GM04504 (cell line): ENCODE measurements at places on chromosomes 2 and 18.

DNA sequence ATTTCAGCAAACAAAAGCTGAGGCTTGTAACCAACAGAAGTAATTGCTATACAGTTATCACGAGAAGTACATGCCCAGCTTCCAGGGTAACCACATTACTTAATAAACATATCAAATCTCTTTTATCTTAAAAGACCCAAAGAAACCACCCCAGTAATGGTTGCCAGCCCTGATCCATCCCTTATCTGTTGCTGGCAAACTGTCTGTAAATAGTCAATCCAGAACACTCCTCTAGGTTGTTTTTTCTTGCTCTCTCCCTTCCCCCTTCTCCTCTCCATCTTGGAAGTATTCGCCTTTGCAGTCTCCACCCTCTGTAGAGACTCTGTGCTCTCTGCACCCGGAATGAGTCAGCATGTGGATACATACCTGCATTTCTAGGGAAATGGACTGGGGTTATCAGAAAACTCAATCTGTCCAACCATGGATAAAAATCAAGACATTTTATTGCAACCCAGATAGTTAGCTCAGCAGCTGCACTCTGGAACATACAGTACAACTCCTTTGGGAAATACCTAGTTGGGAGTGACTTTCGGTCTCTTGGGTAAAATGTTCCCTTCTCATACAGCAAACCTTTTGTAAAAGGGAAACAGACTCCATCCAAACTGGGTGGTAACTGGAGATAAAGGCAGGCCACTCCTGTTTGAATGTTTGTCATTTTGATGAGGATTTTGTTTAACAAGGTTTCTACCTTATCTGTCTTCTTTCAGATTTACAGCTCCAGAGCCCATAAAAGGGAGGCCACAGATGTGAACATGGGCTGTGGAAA is 123.5 kb upstream of the FOSL2 start:
- DNase-seq = no peak

GRCh38 chr2:126719833-126720351 is 63.9 kb downstream of the GYPC start:
- DNase-seq = no peak

DNA sequence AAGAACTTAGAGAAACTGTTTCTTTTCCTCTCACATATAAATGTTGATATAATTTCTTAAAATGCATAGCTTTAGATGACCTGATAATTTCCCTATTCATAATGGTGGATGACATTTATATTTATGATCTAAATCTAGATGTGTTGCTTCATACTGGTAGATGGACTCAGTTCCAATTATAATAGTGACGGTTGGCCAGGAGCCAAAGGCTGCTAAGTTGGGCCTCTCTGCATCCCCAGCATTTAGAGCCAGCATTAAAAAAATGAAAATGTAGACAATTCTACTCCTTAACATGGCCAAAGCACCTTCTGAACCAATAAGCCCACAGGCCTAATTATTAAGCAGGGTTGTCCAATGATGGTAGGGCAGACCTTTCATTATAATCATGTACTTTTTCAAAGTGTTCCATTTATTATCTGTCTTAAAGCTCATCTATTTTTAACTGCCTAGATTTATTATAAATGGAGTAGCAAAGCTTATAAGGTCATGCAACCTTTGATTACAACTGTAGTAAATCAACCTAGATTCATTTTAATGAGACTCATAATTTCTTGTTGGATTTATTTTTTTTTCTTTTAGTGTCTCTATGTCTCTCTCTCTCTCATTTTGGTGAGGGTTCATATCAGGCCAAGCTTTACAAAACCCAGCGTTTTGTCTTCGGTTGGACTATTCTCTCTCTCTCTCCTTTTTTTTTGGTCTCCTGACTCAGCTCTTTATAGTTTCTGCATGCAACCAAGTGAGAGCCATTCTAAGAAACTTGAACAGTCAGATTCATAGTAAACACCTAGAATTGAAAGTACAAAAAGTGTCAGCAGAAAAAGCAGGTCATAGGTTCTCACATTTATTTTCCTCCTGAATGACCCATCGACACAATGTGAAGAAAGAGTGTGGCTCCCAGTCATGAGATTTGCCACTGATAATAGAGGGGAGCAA is 2016.1 kb upstream of the PIK3C3 start:
- no peak for DNase-seq

GRCh38 chr2:196160101-196160500 is 11.3 kb downstream of the STK17B start:
- DNase-seq = peak; percentile 50
